Peyer's patch (tissue), 4 donors: ENCODE measurements at places on chromosomes 2 and 18. TPM values are rescaled to one million over a fixed set of nuclear protein-coding genes. Genes with fewer than 3 reads are reported as not detected.

DNA sequence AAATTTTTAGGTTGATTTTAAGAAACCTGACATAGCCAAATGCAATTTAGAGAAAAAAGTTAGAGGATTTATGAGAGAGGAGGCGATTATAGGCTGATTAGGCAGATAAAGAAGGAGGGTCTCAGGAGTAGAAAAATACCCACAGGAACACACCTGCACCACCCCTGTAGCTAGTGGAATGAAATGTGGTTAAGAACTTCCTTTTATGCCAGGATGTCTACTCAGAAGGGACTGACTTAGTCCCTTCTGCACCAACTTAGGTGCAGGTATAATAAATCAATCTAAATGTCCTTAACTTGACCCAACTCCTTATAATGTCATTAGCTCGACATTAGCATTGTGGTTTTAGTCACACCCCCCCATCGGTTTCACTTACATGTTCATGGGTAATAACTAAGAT is 1274.5 kb upstream of the TMEFF2 start:
- DNase-seq, result no peak

Gene CYTIP
- 11.8 TPM for total RNA-seq

Gene GAREM2
- total RNA-seq, result not detected

Gene TRAPPC8
- 49.4 TPM for total RNA-seq

- no peak for DNase-seq
Observed at GRCh38 chr18:55256929-55257289, 297.6 kb upstream of the CCDC68 start.

DNA sequence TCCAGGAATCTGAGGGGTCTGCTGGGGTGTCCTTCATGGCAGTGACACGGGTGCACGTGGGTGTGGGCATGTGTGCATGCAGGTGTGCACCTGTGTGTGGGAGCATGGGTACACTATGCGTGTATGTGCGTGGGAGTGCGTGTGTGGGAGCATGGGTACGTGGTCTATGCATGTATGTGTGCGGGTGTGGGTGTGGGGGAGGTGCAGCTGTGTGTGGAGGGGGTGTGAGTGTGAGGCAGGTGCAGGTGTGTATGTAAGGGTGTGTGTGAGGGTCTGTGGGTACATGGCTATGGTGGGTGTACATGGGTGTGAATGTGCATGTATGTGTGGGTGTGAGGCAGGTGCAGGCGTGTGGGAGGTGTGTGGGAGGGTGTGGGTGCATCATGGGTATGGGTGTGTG is 36.3 kb downstream of the EIPR1 start:
- no peak for DNase-seq

DNA sequence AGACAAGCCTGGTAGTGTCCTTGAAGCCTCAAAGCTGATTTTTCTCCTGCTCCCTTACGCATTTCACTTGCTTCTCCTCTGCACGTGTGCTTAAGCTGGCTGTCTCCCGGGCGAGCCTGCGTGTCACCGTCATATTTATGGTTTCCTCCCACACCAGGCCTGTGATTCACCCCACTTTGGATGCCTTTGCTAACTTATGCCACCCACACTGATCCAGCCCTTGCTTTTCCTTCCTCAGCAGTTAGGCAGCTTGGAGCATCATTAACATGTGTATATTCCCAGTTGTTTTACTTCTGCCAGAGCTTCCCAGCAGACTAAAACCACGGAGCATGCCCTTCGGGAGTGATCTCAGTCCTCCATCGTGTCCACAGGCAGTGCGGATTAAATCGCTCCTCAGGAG is 2.2 kb downstream of the ST3GAL5 start:
- DNase-seq, result peak; percentile 62

- DNase-seq, result peak; percentile 56
Observed at GRCh38 chr2:95379371-95379831, 23.1 kb upstream of the FAHD2A start.

Gene HOXD1
- 9.4 TPM for total RNA-seq
